Right cardiac atrium (tissue), 5 donors: ENCODE measurements at places on chromosomes 1 and 21. TPM values are rescaled to one million over a fixed set of nuclear protein-coding genes. Genes with fewer than 3 reads are reported as not detected.

DNA sequence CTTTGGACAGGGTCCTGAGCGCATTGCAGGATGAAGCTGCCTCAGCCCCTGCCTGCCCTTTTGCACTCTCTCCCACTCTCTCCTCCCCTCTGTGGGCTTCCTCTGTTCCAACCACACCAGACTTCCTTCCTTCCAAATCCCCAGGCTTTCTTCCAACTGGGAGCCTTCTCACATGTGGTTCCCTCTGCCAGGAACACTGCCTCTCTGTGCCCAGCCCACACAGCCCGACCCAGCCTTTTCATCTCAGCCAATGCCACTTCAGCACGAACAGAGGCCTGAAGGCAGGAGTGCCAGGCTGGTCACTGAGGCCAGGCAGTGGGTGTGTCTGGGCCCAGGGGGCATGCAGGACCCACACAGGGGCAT, 5.9 kb downstream of the SELENON start:
- no peak for DNase-seq

DNA sequence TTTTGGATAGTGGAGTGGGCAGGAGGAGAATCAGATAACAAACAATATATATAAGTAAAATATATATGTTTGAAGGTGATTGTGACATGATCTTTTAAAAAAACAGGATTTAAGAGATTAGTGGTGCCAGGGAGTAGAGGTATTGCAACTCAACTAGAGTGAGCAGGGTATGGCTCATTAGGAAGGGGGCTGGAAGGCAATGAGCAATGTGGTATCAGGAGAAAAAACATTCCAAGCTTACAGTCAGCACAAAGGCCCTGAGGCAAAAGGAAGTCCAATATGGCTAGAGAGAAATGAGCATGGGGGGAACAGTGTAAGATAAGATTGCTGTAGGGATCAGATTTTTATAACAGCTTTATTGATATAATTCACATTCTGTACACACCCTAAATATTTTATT, 5.3 kb upstream of the GADD45A start:
- DNase-seq = no peak

DNA sequence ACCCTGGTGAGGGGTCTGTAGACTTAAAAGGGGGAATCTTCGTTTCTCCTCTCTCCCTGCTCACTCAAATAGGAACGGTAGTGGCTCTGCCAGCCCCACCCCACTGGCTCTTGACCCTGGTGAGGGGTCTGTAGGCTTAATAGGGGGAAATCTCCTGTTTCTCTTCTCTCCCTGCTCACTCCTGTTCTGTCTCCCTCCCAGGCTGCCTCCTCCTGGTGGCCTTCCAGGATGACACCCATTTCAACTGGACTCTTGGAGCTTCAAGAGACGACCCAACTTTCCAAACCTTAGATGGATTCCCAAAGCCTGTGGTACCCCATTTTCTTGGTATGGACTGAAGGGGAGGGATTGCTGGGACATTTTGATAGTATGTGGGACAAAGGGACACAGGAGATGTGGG, 1.4 kb upstream of the EPHB2 start:
- no peak for DNase-seq

The CFAP107 gene
- total RNA-seq = not detected

- peak; percentile 86 for DNase-seq
Observed at GRCh38 chr1:8116894-8117264, 90.8 kb upstream of the ERRFI1 start.

DNA sequence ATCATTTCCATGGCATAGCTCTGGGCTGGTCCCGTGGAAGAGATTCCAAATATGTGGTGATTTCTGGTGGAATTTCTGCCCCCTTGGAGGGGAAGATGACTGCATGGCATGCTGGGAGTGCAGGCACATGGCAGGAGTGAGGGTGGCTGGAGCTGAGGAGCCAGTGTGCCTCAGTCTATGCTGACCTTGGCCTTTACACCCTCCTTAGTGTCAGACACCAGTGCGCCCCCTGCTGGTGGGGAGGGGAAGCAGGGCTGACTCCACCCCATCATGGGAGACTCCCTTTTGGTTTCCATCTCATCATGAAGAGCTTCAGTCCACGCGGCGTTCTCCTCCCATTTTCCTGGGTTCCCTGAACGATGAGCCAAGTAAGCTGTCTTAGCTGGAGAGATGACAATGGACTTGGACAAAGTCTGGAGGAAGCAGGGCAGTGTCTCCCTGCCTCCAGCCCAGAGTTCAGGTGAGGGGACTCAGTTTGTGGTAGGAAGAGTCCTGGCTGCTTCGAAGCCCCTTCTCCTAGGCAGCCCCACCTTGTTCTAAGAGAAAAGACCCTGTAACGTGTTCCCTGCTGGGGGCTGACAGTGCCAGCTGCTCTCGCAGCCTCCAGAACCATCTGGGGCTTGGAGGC, 10.3 kb downstream of the ALX3 start:
- no peak for DNase-seq

GRCh38 chr1:18199462-18199861, 91.9 kb downstream of the IGSF21 start:
- DNase-seq = no peak

GRCh38 chr1:65830306-65830705, 37.6 kb downstream of the PDE4B start:
- no peak for DNase-seq

The SH2D1B gene
- total RNA-seq = 0.35 TPM

DNA sequence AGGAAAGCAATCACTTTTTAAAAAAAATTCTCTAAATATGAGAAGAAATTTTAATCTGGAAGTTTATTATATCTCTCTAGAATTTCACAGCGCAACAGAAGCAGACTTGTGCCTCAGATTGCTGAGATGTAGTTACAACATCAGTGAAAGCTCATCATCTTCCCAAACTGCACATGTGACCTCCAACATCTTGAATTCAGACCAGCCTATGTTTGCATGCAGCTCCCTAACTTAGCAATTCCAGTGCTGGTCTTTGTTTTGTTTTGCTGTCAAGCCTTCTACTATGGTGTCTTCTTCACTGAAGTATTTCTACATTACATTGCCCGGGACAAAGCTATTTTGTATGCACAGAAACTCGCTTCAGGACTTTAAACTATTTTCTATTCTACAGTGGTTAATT, 684.8 kb upstream of the PTBP2 start:
- DNase-seq = no peak

DNA sequence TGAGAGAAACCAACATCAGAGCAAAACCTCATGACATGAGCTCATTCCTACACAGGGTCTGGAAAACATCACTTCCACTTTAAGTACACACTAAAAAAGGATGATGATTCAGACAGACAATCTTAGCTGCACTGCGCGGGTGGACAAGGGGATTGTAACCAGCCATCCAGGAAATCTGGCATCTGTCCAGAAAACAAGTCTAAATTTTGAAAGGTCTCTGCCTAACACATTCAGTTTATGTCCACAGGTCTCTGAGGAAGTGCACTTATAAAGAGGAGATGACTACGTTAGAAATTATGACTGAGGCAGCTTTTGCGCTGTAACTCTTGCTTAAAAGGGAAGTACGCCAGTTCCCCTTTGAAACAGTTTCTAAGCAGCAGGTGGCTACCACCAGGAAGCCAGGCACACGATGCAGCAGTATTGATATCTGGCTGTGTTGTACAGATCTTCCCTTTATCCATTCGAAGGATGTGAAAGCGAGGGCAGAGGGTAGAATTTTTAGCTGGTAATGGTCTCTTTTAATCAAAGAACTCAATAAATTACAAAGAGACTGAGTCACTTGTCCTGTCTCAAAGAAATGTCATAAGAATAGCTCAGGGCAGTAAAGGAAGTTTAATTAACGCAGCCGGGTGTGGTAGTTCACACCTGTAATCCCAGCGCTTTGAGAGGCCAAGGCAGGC, 128.0 kb downstream of the SETD4 start:
- DNase-seq = peak; percentile 58

The FH gene
- 169 TPM for total RNA-seq

The OR10T2 gene
- not detected for total RNA-seq

DNA sequence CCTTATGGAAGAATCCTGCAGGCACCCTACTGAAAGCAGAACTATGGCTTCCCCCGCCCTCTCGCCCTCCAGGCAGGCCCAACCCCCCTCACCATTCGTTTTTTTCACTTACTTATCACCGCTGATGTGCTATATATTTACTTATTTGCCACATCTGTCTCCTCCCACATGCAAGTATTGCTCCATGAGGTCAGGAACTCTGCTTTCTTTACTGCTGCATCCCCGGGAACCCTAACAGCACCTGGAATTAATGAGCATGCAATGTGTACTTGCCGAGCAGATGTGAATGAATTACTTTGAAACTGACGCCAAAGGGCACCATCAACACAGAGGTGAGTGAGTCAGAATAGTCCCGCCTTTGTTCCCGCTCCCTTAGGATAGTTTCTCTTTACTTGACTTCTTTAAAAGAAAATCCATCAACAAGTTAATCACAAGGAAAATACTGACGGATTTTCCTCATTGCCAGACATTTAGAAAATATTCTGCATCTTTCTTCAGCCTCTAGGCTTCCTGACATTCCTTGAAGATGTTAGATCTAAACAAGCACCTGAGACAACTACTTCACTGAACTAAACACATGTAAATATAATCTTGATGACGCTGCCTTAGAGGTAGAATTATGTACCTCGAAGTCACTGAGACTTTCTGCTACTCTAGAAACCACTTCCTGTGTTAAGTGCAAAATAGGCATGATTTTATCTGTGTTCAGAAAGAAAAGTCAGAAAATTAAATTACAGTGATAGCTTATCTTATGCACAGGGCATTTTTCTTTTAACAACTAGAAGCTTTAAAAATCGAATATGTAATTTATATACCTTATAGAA, 17.5 kb upstream of the RAB4A start:
- DNase-seq = no peak

- no peak for DNase-seq
Observed at GRCh38 chr1:76080552-76081079, 6.1 kb downstream of the ST6GALNAC3 start.

- DNase-seq = no peak
Observed at GRCh38 chr1:82604524-82604923, 803.8 kb downstream of the ADGRL2 start.

The LCE2B gene
- not detected for total RNA-seq

The SEC16B gene
- total RNA-seq = 1.4 TPM

GRCh38 chr1:33960188-33960895, 96.5 kb downstream of the HMGB4 start:
- no peak for DNase-seq

GRCh38 chr1:116514708-116515525, 55.9 kb downstream of the CD58 start:
- no peak for DNase-seq

GRCh38 chr1:70411360-70411844, 334 bp downstream of the CTH start:
- DNase-seq = no peak

GRCh38 chr1:193890935-193891334, 704.5 kb upstream of the B3GALT2 start:
- DNase-seq = no peak

- DNase-seq = no peak
Observed at GRCh38 chr21:42503711-42504110, 7.7 kb upstream of the RSPH1 start.

GRCh38 chr1:205579711-205580110, 52.1 kb downstream of the ELK4 start:
- no peak for DNase-seq

The SLAMF8 gene
- total RNA-seq = 2.3 TPM

- no peak for DNase-seq
Observed at GRCh38 chr1:40049725-40050124, 9.2 kb downstream of the CAP1 start.

- DNase-seq = no peak
Observed at GRCh38 chr1:198167436-198167934, 10.7 kb downstream of the NEK7 start.
